ENCODE measurements at places on chromosomes 2 and 18.

- DNase-seq: no peak
These were observed 247.3 kb upstream of the GYPC start for GRCh38 chr2:126408671-126409070.

DNA sequence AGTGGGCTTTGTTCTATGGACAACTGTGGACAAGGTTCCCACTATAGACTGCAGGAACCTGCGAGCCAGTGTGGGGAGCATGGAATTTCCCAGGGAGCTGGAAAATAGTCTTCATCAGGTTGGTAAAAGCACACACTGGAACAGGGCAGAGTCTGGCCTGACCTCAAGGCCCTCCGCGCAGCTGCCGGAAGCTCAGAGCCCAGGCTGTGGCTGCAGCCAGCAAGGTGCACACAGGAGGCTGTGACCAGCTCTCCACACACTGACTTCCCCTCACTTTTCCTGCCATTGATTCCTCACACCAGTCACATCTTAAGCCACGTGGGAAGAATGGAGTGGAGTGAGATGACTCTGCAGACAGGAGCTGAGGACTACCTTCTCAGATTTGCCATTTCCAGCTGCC, 19.1 kb downstream of the MAL start:
- no peak for DNase-seq

- DNase-seq: no peak
These were observed 687.8 kb upstream of the FANCL start for GRCh38 chr2:58928973-58929372.

GRCh38 chr2:18966131-18966530, 376.8 kb upstream of the NT5C1B start:
- DNase-seq: no peak

Data from suppressor macrophage treated with lipopolysaccharide for 1 hour (primary cell).